ENCODE measurements at places on chromosomes 5 and 9.

DNA sequence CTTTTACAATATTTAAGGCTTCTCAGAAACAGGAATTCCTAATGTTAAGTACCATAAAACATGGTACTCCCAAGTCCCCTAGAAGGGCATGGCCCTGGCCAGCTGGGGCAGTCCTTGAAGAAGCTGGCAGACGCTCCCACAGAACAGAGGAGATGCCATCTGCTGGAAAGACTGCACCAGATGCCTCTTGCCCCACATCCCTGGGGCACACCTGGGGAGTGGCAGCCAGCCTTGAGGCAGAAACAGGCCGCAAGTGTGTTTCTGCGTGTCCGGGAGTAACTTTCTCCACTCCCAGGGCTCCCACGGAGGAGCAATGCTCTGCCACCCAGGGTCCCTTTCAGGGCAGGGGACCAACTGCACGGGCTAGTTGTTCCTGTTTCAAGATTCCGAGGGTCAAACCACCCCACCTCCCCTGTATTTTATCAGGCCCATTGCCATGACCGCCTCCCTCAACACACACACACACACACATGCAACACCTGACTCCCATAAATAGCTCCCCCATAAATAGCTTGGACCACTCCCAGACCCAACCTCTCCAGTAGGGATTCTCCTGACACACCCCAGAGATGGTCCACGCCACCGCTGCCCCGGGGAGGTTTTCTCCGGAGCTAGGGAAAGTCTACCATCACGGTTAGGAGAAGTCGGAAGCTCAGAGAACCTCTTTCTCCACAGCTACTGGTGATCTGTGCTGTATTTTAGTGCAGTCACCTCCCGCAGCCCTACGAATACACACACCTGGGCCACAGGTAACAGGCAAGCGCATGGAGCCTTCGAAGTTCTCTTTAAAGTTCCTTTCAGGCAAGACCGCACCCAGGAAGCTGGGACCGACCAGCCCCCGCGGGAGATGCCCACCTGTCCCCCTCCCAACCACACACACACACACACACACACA, 1.5 kb downstream of the SPOCK1 start:
- DNase-seq = no peak

GRCh38 chr9:84207491-84207951, 133.0 kb downstream of the SLC28A3 start:
- no peak for DNase-seq

- peak; percentile 33 for DNase-seq
These were observed 36.5 kb upstream of the RAD23B start for GRCh38 chr9:107246259-107247254.

DNA sequence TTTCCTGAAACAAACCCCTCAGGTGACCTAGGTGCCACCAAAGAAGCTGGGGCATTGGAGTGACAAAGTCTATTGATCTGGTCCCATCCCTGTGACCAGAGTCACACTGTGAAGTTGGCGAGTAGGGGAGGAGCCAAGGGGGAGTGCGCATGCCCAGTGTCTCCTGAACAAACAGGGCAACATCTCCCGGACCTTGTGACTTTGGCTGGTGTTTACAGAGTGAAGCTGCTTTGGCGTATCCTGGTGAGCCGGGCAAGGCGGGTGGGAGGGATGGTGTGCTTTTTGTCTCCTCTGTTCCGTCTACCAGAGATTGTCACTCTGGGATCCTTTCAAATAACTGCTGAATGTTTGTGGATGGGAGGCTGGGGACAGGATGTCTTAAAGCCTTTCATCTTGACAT, 204.5 kb downstream of the HSPA4 start:
- no peak for DNase-seq

All from activated CD8-positive, alpha-beta T cell treated with anti-CD3 and anti-CD28 coated beads for 36 hours (primary cell).